ENCODE measurements at places on chromosomes 1 and 21.

DNA sequence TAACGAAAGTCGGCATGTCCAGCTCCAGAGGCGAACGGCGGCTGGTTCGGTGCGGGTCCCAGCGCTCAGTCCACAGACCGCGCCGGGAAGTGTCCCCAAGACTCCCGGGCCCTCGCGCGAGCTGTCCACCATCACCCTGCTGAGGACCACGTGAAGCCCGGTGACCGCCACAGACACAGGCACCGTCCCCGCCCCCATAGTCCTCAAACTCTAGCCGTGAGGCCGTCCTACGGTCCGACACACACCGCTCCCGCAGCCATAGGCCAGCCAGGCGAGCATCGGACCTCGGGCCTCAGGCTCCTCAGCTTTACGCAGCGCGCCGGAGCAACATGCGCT lies 535 bp downstream of the SETD4 start:
- DNase-seq, result no peak

GRCh38 chr1:101938681-101939080 lies 58.0 kb downstream of the OLFM3 start:
- no peak for DNase-seq

DNA sequence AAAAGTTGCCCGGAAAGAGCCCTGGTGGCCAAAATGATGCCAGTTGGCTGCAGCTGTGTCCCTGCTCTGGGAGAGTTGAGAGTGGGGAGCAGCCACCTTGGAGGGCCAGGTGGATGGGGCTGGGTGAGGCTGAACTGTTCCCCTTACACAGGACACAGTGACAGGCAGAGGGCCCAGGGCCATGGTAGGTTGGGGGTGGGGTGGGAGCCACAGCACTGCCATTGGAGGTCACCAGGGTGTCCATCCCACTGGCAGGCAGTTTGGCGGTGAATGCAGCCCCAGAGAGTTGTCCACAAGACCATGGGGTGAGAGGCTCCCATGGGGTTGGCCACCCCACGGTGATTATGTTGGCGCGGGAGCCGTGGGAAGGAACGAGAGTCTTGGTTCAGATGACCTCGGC lies 87.7 kb downstream of the POFUT2 start:
- DNase-seq, result no peak

GRCh38 chr1:59601811-59602210 lies 212.9 kb upstream of the HOOK1 start:
- no peak for DNase-seq

- no peak for DNase-seq
Observed at GRCh38 chr1:46643368-46643775, 24.8 kb downstream of the ATPAF1 start.

GRCh38 chr21:41767606-41768436 lies 969 bp upstream of the RIPK4 start:
- DNase-seq, result no peak

- no peak for DNase-seq
Observed at GRCh38 chr1:40768146-40768990, 15.2 kb upstream of the KCNQ4 start.

DNA sequence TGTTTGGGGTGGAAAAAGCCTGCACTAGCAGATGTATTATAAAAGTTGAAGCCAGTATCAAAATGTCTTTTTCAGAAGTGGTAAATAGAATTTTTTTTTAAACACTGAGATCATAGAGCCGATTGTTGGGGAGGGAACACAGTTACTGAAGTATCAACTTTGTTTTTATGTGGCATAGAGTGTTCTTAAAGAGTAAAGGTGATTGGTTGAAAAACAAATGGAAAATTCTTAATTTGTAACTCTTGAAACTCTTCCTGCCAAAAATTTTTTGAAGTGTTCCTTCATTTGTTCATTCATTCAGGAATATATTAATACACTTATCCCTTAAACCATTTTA lies 83.3 kb downstream of the DISP1 start:
- DNase-seq, result no peak

DNA sequence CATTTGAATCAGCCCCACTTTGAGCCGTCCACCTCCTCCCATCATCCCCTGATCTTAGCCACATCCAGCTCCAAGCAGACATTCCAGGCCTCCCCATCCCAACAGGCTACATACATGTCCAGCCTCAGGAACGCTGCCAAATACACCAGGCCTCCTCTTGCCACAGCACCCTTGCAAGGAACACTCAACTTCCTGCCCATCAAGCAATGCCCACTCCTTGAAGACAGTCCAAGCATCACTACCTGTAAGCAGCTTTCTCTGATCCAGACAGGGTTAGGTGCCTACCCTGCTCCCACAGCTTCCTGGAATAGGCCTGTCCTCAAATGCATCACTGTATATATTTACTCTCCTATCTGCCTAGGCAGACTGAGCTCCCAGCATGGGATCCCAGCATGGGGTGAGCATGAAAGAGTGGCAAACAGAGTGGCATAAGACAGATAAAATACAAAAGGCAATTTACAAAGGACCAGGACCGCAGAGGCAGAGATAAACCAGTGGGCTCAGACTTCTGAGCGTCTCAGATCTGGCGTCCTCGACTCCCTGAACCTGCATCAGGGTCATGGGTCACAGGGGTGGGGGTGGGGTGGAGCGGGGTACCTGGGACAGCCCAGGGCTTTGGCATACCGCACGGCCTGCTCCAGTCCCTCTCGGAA lies 816 bp downstream of the HYI start:
- DNase-seq, result no peak

GRCh38 chr1:40641601-40642242 lies 23.8 kb downstream of the RIMS3 start:
- no peak for DNase-seq

DNA sequence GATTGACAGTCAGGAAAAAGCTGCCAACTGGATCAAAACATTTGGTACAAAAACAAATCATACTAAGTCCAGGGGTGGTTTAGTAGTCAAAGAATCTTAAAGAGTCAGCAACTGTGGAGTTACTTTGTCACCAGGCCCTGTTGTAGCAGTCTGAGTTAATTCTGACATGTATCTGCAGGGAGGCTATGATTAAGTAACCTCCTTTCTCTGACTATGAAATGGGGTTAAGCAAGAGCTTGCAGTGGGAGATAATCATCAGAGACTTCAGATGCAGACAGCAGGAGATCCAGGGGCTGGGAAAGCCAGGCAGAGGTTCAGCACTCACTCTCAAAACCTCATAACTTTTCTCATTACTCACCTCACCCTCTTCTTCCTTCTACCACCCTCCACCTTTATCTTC lies 99.2 kb upstream of the BTG3 start:
- no peak for DNase-seq

DNA sequence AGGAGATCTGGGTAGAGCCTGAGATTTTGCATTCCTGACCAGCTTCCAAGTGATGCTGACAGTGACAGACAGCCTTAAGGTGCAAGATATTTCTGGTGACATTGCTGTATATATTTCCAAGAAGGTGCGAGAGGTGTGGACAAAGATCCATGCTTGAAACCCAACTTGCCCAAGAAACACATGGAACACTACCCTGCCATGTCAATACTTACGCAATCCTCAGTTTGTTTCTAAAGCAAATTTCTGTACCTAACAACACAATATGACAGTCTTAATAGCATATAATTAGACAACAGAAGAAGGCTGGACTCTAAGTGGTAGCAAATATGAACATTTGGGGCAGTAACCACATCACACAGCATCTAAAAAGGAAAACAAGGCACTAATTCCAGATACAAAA lies 260.4 kb downstream of the DSCAM start:
- no peak for DNase-seq

GRCh38 chr1:219460896-219461815 lies 151.7 kb downstream of the ZC3H11B start:
- DNase-seq, result no peak

DNA sequence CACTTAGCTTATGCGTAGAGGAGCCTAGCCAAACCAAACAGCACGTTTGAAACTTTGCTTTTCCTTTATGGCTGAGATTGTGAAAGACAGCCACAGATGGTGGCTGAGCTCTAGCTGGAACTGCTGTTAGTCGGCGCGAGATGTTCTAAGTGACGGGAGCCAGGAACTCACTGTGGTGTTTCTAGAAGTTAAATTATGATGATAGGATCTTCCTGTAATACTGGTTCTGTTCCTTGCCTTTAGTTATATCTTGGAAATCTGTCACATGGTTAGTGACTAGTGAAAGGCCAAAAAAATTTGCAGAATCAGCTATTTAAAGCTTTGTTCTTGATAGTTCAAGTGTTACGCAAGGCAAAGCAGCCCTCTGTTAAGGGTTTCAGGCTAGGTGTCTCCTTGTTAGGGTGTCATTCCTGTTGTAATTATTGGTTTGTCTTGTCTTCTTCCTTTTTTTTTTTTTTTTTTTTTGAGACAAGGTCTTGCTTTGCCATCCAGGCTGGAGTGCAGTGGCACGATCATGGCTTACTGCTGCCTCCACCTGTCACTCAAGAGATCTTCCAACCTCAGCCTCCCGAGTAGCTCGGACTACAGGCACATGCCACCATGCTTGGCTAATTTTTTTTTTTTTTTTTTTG lies 22.6 kb downstream of the AK4 start:
- no peak for DNase-seq

DNA sequence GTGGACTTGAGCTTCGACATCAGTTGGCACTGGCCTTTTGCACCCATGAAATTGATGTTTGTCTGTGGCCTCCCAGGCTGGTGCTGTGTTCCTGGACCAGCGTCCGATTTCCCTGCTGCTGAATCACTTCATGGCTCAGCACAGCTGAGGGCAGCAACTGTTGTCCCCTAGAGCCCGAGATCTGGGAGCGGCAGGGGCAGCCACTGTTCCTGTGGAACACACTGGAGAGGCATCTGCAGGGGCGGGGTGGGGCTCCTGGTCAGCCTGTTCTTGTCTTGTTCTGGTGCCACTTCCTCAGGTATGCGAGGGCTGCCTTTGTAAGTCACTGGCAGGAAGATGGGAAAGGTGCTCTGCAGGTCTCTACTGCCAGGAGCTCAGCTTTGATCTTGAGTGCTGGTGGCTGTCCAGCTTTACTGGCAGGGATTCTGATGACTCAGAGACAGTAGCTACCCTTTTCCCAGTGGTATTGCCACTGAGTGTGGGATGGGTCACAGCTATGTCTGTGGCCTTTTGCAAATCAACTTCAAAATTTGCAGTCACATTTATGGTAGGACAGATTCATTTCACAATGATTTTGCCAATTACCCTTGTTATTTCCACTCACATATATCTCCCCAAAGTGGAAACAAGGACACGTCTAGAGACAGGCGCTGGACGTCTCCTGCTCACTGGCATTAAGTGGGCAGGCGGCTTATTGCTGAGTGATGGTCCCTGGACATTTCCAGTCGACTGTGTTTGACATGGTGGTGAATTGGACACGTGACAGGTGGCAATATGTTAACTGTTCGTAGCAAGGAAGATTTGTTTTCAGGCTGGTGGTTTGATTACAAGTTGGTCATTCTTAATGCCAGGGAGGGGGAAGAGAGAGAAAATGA lies 15.3 kb downstream of the AGPAT3 start:
- no peak for DNase-seq

- DNase-seq, result no peak
Observed at GRCh38 chr1:51946300-51946699, 44.2 kb downstream of the RAB3B start.

- no peak for DNase-seq
Observed at GRCh38 chr1:107432108-107432507, 291.3 kb downstream of the NTNG1 start.

- no peak for DNase-seq
Observed at GRCh38 chr1:69846267-69846666, 278.5 kb downstream of the LRRC7 start.

GRCh38 chr1:215022741-215023141 lies 59.8 kb upstream of the KCNK2 start:
- no peak for DNase-seq

DNA sequence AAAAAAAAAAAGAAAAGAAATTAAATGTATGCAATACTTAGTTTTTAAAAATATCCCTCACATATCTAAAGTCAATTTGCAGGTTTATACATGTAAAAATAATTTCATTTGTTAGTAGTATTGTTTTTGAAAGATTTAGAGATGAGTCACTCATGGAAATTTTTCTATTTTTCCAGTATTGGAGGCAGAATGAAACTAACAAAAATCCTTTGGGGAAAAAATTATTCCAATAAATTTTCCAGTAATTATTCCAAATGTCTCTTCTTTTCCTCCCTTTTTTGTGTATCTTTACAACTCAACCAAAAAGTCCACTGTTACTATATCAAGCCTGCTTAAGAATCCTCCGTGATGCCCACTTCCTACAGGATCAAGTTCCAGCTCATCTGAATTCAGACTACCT lies 29.9 kb downstream of the MPZL1 start:
- no peak for DNase-seq

DNA sequence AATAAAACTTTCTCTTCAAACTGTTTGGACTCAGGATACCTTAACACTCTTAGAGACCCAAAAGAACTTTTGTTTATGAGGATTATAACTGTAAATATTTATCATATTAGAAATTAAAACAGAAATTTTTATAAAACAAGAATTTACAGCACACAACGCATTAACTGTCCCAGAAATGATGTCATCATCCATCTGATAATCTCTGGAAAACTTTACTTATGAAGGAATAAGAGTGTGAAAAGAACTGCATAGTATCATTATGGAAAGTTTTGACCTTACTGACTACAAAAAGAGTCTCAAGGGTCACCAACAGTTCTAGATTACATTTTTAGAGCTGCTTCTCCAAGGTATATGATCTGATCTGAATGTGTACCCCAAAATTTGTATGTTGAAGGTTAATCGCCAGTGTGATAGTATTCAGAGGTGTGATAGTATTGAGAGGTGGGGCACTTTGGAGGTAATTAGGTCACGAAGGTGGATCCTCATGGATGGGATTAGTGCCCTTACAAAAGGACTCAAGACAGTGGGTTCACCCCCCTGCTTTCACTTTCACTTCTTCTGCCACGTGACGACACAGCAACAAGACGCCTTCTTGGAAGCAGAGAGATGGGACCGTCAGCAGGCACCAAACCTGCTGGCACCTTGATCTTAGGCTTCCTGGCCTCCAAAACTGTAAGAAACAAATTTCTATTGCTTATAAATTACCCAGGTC lies 95.7 kb upstream of the NR5A2 start:
- DNase-seq, result no peak

DNA sequence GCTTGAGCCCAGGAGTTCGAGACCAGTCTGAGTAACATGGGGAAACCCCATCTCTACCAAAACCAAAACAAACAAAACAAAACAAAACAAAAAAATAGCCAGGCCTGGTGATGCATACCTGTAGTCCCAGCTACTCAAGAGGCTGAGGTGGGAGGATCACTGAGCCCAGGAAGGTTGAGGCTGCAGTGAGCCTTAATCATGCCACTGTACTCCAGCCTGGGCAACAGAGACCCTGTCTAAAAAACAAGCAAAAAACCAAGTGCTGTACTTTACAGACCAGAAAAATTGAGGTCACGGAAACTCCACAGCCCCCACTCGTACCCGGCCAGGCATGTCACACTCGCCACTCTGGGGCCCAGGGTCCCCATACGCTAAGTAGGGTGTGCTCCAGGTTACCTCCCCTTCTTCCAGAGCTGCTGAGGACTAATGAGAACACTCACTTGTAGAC lies 22.9 kb downstream of the ATP2B4 start:
- no peak for DNase-seq

GRCh38 chr21:15506086-15506485 lies 223.7 kb upstream of the USP25 start:
- no peak for DNase-seq

Measured in naive thymus-derived CD4-positive, alpha-beta T cell (primary cell).